ENCODE measurements at places on chromosomes 5 and 9. TPM values are rescaled to one million over a fixed set of nuclear protein-coding genes. Genes with fewer than 3 reads are reported as not detected.

DNA sequence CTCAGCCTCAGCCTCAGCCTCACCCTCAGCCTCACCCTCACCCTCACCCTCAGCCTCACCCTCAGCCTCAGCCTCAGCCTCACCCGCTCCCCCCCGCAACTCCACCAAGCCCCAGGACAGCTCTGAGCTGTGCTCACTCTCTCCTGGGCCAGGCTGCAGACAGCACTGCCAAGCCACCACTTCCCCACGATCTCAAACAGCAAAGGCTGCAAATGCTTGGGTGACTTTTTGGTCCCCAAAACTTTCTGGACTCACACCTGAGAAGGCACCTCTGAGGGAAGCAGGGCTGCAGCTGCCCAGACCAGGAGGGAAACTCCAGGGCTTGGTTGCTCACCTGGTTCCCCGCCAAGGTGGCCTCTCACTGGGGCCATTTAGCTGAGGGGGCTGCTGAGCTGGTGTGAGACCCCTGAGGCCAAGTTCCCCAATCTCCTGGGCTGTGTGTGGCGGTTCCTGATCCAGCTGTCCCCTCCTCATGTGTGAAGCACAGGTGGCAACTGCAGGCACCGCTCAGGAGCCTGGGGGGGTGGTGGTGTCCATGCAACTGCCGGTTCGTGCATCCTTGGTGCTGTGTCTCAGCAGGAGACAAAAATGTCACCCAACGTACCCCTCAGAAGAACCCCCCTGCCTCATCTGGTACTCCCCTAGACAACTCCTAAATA is 17.8 kb downstream of the MRPL36 start:
- DNase-seq: no peak

- peak; percentile 86 for DNase-seq
Observed at GRCh38 chr9:114288193-114289091, 34.5 kb upstream of the ORM1 start.

DNA sequence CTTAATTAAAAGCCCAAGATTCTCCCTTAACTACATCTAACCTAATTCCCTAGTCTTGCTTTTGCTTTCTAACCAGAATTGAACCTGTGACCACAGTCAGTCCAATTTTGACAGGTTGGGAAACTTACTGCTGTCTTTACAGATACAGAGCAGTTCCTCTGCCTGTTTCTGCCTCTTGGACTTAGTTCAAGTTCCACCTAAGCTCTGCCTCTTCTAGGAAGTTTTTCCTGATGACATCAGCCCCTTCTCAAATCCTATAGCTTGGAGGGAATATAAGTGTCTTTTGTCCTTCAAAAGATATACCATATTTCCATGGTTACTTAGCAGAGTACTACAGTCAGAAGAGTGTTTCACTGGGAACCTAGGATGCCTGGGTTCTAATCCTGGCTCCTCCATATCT is 31.7 kb downstream of the BRINP1 start:
- DNase-seq: no peak

DNA sequence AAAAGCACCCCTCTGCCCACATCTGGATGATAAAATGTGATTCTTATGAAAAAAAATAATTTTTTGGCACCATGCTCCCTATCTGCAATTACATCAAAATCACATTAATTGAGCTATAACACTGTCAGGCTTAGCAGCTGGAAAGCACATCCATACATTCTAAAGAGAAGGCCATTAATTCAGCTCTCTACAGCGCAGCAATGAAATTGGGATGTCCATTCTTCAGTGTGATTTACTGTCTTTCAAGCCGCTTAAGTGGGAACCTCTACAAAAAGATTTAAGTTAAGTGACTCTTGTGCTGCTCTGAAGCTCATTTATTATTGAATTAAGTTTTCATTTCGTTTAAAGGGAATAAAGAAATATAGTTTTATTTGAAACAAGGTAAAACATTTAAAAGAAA is 171.3 kb downstream of the EBF1 start:
- no peak for DNase-seq

DNA sequence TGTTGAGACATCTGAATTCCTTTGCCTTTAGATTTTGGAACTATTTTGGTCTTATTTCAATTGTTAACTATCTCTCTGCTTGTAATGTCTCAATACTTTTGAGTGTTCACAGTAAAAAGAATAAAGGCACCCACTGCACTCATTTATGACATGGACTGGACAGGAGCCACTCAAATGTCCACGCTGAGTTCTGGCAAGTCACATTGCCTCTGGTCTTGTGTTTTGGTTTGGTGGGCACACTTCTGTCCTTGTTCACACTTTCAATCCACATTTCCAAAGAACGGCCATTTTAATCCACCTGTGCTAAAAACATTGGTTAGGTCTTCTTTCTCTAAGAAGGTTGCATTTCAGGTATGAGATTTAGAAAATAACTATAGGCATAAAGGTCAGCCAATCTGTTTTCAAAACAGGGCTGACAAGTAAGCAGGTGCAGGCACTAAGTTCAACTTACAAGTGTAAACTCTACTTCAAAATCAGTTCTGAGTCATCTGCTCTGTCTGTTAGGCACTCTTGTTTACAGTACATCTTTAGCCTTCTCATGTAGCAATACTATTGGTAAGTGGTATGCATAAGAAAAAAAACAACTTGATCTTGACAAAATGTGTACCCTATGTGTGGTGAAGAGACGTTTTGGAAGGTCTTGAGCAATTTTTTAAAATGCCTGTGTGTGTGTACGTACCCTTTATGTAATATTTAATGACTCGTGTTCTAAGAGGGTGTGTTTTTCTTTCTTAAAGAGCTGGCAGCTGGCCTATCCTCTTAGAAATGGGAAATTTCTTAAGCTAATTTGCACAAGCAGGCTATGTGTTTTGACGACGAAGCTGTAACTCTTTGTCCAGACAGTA is 31.5 kb upstream of the ZFAND5 start:
- peak; percentile 91 for DNase-seq

Gene DAB2
- total RNA-seq: 97.2 TPM

Data from IMR-90 (cell line).